Omental fat pad (tissue), 4 donors: ENCODE measurements at places on chromosomes 1 and 21.

- no peak for DNase-seq
Observed at GRCh38 chr1:102852613-102853012, 255.7 kb downstream of the COL11A1 start.

GRCh38 chr1:205440476-205441317 is 15.1 kb downstream of the BLACAT1 start:
- DNase-seq: no peak

DNA sequence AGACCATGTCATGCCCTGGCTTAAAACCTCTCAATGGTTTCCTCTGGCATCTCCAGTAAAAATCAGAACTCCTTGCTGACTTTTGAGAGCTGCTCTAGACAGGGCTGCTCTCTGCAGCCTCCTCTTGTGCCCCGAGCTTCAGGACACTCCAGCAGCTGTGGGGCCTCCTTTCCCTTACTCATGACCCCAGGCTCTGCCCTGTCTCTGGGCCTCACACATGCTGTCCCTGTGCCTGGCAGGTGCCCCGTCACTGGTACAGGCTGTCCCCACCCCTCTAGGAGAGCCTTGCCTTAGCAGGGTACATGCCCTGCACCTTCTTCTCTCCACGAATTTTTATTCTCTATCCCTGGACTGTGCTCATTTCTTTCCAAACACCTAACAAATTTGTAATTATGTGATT is 43.2 kb downstream of the HIVEP3 start:
- DNase-seq: no peak

DNA sequence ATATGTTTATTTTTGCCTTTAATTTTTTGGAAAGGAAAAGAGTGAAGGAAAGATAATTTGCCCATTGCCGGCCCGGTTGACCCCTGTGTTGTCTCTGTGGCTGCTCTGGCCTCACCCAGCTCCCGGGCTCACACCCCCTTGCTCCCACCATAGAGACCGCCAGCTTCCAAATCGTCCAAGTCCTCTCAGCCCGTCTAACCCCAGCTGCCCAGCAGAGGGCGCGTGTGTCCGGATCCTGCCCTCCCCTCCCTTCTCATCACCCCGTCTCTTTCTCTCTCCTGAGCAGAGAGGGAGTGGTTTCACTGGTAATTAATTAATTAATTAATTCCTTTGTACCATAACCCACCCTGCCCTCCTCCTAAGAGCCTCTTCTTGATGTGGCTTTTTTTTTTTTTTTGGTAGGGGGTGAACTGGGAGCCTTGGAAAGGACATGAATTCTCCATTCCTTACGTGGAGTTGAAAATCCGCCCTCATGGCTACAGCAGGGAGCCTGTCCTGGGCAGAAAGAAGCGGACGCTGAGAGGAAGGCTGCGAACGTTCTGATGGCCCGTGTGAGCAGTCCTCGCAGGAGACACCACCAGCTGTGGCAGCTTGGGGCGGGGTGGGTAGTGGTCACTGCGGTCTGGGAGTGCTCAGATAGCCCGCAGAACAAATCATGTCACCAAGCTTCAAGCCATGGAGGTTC is 45.9 kb downstream of the KIAA0040 start:
- DNase-seq: peak; percentile 44

GRCh38 chr1:163120372-163120771 is 51.2 kb downstream of the RGS4 start:
- DNase-seq: no peak

DNA sequence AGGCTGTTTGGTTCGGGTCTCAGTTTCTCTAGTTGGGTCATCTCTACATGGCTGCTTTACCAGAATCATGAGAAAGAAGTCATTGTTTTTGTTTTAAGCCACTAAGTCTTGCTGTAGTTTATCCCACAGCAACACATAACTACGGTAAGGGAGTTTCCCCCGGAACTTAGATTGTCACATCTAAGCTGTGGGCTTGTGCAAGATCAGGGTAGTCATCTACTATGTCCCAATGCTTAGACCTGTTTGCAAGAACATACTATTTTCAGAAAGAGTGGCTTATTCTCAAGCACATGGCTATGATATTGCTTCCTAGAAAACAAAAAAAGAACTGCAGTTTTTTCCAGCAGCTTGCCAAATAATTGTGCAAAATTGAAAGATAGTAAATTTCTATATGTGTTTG is 18.0 kb upstream of the OLIG2 start:
- no peak for DNase-seq

DNA sequence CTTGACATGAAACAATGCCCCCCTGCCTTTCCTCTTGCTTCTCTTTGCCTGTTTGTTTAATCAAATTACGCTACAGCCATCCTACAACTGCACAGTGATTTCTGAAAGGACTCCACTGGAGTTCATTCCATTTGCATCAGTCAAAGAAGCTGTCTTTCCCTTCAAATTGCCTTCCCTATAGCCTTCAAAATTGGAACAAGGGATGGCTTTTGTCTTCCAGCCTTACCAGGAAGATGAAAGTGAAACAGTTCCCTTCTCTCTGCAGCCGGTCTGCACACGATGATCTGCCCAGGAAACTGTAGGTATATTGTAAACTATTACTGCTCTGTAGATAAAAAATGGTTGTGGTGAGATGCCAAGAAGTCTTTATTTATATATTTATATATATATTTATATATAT is 65.6 kb upstream of the ETS2 start:
- DNase-seq: no peak

GRCh38 chr1:152899883-152900282 is 8.5 kb upstream of the IVL start:
- no peak for DNase-seq

- DNase-seq: no peak
Observed at GRCh38 chr1:231600458-231600976, 26.1 kb upstream of the DISC1 start.

DNA sequence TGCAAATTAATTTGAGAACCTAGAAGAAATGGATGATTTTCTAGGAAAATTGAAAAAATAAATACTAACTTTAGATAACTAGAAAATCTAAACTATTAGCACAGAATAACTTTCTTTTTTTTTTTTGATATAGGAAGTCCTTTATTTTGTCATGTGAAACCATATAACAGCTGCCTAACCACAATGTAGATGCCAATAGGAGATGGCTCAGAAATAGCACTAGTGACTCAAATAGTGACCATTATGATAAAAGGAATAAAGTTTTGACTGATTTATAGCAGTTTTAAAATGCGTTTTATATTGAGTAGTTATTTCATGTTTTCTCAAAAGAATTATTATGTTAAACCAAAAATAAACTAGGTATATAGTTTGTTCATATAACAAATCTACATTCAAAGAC is 158.0 kb upstream of the CACYBP start:
- DNase-seq: no peak

GRCh38 chr21:38986406-38986805 is 180.7 kb downstream of the ETS2 start:
- DNase-seq: no peak

GRCh38 chr21:14691914-14692313 is 145.8 kb upstream of the SAMSN1 start:
- DNase-seq: no peak
